ENCODE measurements at places on chromosomes 1 and 21.

DNA sequence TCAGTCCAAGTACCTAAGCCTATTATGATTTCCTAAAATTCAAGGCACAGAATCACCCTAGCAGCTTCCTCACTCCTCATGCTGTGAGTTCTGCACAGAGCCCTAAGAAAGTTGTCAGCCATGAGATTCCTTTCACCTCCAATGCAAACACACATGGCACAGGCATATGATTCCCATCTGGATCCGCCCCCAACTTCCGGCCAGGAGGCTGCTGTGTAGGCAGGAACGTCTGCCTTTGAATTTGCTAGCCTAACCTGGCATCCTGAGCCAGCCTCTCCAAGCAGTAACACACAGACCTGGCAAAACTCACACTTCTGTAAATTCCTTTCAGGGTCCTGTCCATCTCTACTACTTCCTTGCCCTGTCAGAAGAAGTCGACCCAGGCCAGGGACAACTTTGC is 521.1 kb upstream of the BEND5 start:
- no peak for DNase-seq

GRCh38 chr21:26715116-26715515 is 130.1 kb downstream of the ADAMTS1 start:
- DNase-seq = no peak

DNA sequence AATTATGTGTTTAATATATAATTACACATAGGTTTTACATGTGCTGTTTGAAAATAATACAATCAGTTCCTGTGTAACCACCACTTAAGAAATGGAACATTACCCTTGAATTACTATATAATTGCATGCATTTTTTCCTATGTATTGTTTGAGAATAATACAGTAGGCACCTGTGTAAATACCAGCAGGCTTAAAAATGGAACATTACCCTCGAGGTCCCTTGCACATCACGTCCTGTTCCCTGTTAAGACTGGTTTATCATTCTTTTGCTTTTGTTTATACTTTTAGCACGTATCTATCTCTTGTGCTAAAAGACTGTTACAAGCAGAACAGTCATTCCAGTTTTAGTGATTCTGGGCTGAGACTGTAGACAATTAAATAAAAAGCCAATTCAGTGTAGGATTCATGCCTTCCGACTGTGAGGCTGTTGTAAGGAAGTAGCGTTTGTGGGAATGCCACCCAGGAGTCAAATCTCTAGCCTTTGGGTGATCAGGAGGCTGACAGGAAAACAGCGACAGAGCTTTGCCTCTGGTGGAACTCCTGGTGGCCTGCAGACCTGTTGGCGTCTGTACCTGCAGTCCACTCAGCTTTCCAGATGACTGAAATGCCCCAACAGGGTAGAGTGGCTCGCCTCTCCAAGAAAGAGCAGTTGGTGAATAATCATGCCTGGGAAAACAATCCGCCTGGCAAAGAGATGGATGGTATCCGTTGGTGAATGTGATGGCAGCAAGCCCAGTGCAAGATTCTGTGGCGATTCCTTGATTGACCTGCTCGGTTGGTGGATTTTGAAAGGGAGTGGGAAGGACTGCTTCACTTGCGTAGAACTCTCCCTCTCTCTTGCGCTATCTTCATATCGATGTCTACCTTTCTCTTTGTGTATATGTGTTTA is 58.0 kb downstream of the DISC1 start:
- no peak for DNase-seq

DNA sequence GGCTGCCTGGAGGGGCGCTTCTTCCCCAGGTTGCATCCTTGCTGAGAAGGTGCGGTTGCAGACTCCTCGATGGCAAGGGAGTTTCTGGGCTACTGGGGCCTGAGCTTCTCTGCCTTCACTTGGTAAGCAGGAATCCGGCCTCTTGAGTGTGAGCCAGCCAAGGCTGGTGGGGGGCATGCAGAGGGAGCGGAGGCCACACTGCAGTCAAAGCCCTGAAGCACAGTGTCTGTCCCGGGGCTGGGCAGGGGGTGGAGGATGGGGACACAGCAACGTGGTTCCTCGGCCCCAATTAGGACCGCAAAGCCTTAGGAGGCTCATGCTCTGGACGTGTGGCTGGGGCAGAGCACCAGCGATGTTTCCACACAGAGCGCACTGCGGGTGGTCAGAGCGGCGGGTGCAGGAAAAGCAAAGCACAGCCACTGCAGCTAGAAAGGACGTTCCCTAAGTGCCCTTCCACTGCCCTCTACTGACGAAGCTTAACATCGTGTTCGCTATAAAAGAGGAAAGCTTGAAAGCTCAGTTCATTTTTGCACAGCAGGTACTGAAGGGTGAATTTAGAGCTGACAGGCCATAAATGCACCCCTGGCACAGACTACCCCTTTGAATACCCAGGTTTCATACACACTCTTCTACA is 60.7 kb upstream of the COG2 start:
- no peak for DNase-seq

GRCh38 chr1:31661856-31662255 is 17.2 kb upstream of the PEF1 start:
- DNase-seq = no peak

GRCh38 chr1:98988904-98989555 is 15.6 kb downstream of the PLPPR5 start:
- no peak for DNase-seq

DNA sequence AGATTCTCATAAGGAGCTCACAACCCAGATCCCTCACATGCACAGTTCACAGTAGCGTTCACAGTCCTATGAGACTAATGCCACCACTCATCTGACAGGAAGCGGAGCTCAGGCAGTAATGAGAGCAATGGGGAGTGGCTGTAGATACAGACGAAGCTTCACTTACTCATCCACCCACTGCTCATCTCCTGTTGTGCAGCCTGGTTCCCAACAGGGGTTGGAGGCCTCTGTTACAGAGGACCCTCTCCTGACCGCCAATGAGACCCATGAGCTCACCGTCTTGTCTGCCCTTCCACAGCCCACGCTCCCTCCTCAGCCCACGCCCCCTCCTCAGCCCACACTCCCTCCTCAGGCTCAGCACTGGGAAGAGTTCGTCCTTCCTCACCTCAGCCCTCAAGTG is 39.6 kb downstream of the RSPH1 start:
- no peak for DNase-seq

DNA sequence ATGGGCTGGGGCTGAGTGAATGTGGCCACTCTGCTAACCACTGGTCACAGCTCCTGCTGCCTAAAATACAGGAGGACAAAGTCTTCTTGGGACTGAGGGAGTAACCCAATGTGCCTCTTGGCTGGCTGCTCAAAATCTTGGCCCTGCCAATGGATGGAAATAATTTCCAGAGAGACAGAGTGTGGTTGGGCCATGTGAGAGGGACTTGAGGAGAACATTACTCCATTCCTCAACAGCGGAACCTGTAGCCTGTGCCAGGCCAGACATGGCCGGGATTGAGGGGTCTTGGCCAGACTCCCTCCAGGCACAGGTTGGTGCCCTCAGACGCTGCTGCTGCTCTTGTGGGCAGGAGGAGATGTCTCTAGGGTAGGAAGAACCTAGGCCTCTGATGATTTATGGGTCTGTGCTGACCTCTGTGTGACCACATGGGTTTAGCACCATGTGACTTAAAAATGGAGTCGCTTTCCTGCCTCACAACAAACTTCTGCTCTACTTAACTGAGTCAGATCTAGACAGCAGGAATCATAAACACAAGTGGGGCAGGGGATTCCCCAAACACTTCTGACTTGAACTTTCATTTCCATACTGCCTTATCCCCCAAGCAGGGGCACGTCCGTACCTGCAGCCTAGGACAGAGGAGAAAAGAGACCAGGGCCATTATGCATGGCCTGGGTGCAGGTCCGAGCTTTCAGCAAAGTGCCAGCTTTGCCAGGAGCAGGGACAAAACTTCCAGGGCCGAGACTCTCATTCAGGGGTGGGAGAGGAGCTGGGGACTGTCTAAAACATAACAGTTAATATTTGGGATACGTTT is 79.2 kb downstream of the CD34 start:
- no peak for DNase-seq

DNA sequence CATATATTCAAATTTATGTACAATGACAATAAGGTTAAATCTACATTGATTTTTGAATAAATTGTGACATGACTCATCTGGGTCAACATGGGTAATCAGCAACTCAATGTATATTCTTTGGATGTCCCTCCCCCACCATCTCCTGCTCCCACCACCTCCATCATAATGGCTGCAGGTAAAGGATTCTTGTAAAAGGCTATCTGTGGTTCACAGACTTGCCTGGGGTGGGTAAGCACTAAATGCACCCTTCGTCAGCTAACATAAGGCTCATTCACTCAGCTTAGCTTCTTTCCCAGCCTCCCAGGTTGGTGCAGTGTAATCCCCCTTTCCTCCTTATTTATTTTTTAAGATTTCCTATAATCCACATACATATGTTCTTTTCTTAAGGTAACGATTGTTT is 355.7 kb upstream of the DPYD start:
- no peak for DNase-seq

- DNase-seq = no peak
Observed at GRCh38 chr1:4086921-4087320, 186.8 kb upstream of the C1orf174 start.

DNA sequence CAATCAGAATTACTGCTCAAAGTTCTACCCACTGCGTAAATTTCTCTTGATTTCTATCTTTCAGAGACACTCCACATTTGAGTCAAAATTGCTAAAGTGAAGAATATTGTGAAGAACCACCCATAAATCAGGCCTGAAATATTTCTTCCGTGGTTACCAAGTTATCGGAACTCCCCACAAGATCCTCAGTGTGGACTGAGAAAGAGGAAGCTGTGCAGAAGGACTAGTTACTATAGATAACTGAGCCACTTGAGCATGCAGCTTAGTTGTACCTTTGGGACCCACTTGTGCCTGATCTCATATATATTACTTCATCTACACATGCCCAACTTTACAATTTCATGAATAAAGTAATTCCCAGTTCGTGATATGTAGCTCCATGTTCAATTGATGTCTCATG is 18.4 kb downstream of the RWDD3 start:
- DNase-seq = no peak

DNA sequence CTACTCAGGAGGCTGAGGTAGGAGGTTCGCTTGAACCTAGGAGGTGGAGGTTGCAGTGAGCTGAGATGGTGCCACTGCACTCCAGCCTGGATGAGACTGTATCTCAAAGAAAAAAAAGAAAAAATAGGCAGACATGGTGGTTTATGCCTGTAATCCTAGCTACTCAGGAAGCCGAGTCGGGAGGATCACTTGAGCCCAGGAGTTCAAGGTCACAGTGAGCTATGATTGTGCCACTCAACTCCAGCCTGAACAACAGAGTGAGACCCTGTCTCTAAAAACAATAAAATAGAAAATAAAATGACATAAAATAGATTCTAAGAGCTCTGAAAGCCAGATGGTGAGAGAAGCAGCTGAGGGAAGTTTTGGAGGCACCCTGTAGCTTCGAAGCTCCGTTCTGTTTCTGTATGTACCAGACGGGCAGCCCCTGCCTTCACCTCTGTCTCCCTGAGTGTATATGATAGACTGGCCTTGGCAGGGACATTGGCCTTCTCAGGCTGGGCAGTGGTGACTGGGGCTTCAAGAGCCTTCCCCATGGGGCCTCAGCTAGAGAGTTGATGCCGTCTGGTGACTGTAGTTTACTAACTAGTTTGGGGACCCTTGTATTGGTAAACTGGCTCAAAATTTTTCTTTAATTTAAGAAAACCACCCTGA is 54.4 kb upstream of the SPOCD1 start:
- DNase-seq = no peak

DNA sequence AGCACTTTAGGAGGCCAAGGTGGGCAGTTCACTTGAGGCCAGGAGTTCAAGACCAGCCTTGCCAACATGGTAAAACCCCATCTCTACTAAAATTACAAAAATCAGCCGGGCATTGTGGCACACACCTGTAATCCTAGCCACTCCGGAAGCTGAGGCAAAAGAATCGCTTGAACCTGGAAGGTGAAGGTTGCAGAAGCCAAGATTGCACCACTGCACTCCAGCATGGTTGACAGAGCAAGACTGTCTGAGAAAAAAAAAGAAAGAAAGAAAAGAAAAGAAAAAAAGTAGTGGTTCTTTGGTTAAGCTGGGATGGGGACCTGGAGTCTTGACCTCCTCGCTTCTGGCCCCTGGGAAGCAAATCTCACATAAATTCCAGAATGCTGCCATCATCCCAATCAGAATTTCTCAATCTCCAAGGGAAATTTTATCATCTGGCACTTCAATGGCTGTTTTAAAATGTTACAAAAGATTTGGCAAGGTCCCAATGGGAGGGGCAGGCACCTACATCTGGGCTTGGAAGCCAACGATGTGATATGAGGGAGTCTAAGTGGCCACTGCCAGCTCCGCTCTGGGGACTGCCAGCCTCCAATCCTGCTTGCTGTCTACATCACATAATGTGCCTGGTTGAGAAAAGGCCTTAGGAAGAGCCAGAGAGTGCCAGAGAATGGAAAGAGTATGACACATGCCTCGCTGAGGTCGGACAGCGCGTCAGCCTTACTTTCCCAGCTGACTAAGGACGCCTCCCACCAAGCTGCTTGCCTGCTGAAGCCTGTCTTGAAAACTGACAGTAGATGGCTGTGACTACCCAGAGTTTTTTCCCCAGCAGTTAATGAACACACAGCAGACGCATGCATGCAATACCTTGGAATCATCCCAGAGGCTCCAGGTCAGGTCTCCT is 42.1 kb upstream of the SRP9 start:
- no peak for DNase-seq

- DNase-seq = no peak
Observed at GRCh38 chr1:62335656-62336055, 16.4 kb upstream of the KANK4 start.

DNA sequence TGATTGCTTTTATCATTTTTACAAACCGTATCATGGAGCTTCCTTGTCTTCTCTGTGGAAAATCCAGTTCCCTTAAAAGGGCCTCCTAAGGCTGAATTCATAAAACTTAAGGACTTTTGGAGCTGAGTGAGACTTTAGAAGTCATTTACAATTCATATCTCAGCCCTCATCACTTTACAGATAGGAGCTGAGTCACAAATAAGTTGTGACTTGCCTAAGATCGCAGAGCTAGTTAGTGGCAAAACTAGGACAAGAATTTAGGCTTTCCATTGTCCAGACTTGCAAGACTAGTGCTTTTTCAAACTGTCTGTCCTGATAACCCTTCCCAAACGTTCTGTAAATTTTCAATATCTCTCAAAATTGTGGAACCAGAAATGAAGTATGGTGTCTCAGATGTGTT is 37.3 kb downstream of the C1orf21 start:
- DNase-seq = no peak

DNA sequence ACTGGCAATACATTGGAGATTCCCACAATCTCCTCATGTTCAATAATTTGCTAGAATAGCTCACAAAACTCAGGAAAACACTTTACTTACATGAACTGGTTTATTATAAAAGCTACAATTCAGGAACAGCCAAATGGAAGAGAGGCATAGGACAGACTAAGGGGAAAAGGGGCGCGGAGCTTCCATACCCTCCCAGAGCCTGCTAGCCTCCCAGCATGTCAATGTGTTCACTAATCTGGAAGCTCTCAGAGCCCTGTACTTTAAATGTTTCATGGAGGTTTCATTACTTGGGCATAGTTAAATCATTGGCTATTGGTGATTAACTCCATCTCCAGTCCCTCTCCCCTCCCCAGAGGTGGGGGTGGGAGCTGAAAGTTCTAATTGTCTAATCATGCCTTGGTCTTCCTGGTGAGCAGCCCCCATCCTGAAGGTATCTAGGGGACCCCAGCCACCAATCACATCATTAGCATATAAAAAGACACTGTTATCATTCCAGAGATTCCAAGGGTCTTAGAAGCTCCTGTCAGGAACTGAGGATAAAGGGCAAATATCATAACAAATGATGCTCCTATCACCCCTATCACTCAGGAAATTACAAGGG is 10.9 kb upstream of the DMRTB1 start:
- DNase-seq = no peak

- DNase-seq = no peak
Observed at GRCh38 chr1:232676307-232676706, 46.4 kb upstream of the SIPA1L2 start.

Measured in activated B cell treated with CpG ODN at 0.5 μM for 24 hours (primary cell).